CD8-positive, alpha-beta memory T cell (primary cell): ENCODE measurements at places on chromosomes 4 and X. TPM values are rescaled to one million over a fixed set of nuclear protein-coding genes. Genes with fewer than 3 reads are reported as not detected.

DNA sequence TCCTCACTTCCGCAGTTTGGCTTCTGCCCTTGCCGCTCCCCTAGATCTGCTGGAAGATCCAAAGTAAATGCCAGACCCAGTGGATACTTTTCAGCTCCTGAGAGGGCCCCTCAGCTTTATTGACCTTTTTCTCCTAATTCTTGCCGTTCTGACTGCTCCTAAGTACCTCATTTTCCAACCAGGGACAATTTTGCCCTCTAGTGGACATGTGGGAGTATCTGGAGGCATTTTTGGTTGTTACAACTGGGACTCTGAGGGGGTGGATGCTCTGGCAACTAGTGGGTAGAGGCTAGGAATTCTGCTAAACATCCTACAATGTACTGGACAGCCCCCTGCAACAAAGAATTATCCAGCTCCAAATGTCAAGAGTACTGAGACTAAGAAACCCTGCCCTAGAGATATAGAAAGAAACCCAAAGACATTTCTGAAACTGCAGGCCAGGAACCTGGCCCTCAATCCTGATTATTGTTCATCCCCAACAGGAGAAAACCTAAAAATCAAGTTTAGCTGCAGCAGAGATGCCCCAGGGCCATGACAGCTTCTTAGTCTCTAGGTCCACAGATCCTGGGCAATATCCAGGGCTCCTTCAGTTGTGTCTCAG lies 3.4 kb downstream of the TEX13B start:
- no peak for DNase-seq

The CLGN gene
- polyA plus RNA-seq = not detected

- no peak for DNase-seq
Measured at GRCh38 chr4:141469392-141469791, 167.0 kb upstream of the IL15 start.

GRCh38 chr4:98939892-98940298 lies 11.0 kb upstream of the EIF4E start:
- no peak for DNase-seq

DNA sequence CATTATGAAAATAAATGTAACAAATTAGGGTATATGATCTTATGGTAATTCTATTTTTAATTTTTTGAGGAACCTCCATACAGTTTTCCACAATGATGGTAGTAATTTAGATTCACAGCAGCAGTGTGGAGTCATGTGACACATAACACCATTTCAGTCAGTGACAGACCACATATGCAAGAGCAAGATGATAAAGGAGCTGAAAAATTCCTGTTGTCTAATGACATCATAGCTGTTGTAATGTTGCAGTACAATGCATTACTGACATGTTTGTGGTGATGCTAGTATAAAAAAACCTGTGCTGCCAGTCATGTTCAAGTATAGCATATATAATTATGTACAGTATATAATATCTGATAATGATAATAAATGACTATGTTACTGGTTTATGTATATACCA lies 28.5 kb downstream of the EMCN start:
- DNase-seq = no peak

GRCh38 chr4:169163947-169164668 lies 106.6 kb downstream of the SH3RF1 start:
- DNase-seq = no peak

- no peak for DNase-seq
Measured at GRCh38 chrX:1518512-1518911, 18.5 kb downstream of the P2RY8 start.

The ARHGEF38 gene
- not detected for polyA plus RNA-seq

- DNase-seq = no peak
Measured at GRCh38 chrX:20437683-20438082, 171.0 kb upstream of the RPS6KA3 start.

The PSAPL1 gene
- not detected for polyA plus RNA-seq

GRCh38 chr4:48766131-48766792 lies 13.8 kb downstream of the FRYL start:
- DNase-seq = no peak

- DNase-seq = peak; percentile 5
Measured at GRCh38 chr4:140372751-140373327, 607 bp upstream of the SCOC start.

The SLIT2 gene
- polyA plus RNA-seq = not detected

The CC2D2A gene
- 0.14 TPM for polyA plus RNA-seq

The RRH gene
- polyA plus RNA-seq = not detected

DNA sequence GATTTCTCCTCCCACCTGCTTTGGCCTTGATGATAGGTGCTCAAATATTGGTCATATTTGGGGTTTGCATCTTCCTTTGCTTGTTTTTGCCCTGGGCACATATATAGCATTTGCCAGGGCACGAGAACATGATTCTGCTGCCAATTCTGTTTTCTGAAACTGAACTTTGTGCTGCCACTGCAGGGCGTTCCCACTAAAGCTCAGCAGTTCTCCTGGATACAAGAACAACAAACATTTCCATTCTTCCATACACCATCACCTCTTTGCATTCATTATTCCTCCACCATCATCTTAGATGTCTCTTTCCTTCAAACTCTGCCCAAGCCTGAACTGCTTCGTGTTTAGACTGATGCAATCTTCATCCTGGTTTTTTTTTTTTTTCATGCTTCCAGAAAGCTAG lies 36.3 kb upstream of the GATB start:
- DNase-seq = no peak

The PCSK1N gene
- 11.1 TPM for polyA plus RNA-seq

The TRIM75 gene
- not detected for polyA plus RNA-seq

DNA sequence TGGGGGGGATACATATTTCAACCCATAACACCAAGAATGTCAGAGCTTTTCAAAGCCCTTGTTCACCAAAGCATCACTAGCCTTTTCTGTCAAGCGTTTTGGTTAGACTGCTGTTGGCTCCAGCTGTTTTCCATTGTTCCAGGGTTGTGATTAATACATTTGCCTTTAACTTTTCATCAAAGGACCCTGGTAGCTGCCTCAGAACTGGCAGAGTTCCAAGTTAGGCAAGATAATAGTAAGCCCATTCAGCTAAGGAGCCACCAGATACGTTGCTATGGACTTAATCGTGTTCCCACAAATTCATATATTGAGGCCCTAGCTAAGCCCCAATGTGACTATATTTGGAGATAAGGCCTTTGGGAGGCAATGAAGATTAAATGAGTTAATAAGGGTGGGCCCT lies 37.1 kb downstream of the ENOPH1 start:
- DNase-seq = no peak

The ALPK1 gene
- polyA plus RNA-seq = 1.1 TPM

- no peak for DNase-seq
Measured at GRCh38 chrX:155715141-155715540, 102.4 kb upstream of the TMLHE start.

The TMSB15B gene
- 4.9 TPM for polyA plus RNA-seq

DNA sequence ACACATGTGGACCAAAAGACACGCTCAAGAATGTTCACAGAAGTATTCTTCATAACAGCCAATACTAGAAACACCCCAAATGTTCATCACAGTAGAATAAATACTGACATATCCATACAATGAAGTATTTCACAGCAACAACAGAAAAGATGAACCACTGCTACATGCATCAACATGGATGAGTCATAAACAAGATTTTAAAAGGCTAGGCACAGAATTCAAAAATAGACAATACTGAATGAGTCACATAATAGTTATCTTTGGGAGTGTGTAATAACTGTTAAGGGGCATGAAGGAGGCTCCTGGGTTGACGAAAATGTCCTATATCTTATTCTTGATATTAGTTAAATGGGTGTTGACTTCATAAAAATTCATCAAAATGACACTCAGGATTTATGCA lies 43.5 kb downstream of the CLOCK start:
- DNase-seq = no peak

DNA sequence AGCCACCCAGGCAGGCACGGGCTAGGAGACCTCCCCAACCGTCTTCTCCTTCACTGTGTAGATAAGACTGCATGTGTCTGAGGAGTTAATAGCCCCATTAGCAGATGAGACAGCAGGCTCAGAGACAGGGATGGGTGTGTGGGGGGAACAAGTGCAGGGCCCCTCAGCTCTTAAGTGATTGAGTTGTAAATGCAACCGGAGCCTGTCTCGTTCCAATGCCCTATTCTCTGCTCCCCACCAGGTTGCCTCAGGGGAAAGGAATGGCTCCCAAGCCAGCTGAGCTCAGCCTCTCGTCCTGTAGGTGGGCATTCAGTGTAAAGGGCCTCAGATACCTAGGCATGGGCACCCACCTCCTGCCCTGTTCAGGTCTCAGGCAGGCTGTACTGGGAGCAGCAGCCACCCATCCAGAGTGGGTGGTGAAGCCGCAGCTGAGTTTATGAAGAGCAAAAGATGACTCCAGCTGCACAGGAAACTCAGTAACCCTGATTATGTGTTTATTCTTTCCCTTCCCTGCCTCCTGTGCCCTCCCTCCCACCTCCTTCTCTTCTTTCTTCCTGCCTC lies 87.3 kb downstream of the PJA1 start:
- no peak for DNase-seq

The LDOC1 gene
- 19.3 TPM for polyA plus RNA-seq
